ENCODE measurements at places on chromosomes 11 and 22.

DNA sequence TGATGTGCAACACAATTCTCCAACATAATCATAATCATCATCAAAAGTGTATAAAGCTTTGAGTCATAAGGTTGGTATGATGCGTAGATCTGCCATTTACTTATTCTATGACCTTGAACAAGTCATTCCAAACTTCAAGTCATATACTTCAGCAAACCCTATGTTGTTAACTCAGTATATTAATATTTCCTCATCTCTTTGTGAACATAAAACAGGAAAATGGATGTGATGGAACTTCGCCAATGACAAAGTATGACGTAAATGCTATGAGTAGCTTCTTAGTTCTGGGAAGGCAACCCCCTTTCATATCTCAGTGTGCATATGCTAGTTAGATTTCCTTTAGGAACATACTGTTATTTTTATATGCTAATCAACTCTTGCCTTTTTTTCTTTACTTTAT is 102.7 kb upstream of the ANO3 start:
- DNase-seq = no peak

GRCh38 chr11:1639666-1640065 is 10.1 kb downstream of the KRTAP5-5 start:
- peak; percentile 45 for DNase-seq

DNA sequence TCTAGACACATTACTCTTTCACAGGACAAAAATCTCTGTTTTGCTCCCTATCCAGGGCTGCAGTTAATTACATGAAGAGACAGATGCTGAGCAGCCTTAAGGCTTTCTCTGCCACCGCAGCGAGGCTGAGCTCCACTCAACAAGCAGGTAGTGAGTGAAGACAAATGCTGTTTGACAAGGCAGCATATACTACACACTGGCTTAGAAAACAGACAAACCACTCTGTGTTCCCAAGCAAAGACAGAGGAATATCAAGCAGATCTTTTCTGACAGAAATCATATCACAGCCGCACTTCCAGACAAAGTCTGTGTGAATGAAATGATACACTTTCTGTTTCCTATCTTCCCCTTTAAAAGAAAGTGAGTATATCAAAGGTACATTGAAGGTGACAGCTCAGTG is 368.1 kb downstream of the DCDC1 start:
- peak; percentile 29 for DNase-seq

GRCh38 chr22:28715611-28716010 is 26.0 kb downstream of the CHEK2 start:
- no peak for DNase-seq

DNA sequence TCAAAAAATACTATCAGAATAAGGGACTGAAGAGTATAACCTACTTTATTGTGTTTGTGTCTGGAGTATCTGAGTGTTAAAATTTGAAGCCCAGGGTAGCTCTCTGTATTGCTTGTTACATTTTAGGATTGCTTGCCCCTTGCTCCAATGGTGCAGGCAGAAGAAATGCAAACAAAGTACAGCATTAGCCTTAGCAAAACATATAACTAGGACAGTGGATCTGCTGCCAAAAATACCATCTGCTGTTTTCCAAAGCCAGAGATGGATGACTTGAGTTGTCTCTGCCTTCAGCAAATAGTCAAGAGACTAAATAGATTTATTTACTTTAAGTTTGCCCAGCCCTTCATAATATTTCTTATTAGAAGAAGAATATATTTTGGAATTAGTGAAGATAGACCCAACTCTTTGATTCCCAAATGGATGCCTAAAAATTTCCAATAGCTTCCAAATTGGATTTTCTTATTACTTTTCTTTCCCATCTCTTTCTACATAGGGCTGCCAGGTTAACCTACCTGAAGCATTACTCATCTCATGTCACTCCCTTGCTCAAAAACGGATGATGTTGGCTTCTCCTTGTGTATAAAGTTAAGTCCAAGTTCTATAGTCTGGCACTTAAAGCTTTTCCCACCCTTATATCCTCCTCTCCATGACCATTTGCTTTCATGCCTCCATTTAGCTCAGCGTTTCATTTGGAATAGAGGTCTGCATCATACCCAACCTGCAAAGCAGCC is 66.3 kb downstream of the LDLRAD3 start:
- DNase-seq = no peak

- no peak for DNase-seq
Measured at GRCh38 chr22:41222846-41223507, 17.8 kb downstream of the CHADL start.

DNA sequence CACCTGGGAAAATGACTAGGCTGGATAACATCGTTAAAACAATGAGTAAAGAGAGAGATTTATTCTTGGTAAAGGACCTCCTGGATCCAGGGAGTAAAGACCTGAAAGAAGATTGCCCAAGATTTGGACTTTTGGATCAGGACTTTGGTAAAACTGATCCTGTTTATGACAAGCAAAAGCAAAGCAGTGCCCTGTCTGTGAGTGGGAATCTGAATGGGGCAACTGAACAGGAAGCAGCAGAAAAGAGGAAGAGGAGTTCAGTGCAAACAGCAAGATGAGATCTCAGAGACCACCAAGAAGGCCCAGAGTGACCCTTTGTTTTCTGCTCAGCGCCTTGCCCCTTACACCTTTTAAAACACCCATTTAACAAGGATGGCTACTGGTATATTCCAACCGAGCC is 122.0 kb downstream of the VPREB1 start:
- DNase-seq = no peak

GRCh38 chr11:57527056-57527631 is 3.4 kb downstream of the TIMM10 start:
- DNase-seq = peak; percentile 68

DNA sequence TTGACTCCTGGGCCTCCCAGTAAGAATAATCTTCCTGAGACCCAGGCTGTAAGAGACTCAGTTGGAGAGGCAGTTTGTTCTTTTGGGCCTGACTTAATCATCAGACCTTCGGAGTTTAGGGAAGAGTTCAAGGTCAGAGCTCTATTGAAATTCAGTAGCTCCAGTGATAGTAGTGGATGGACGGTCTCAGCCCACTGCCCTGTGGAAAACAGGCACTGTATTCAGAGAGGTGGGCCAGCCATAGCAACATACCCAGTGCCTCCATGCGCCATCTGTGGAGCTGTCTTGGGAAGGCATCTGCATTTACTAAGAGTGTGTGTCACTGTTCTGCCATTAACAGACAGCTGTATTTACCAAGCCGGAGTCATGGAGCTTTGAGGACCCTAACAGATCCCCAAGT is 2.9 kb downstream of the SMARCB1 start:
- DNase-seq = peak; percentile 32

- DNase-seq = no peak
Measured at GRCh38 chr11:100638648-100639047, 48.4 kb upstream of the ARHGAP42 start.

DNA sequence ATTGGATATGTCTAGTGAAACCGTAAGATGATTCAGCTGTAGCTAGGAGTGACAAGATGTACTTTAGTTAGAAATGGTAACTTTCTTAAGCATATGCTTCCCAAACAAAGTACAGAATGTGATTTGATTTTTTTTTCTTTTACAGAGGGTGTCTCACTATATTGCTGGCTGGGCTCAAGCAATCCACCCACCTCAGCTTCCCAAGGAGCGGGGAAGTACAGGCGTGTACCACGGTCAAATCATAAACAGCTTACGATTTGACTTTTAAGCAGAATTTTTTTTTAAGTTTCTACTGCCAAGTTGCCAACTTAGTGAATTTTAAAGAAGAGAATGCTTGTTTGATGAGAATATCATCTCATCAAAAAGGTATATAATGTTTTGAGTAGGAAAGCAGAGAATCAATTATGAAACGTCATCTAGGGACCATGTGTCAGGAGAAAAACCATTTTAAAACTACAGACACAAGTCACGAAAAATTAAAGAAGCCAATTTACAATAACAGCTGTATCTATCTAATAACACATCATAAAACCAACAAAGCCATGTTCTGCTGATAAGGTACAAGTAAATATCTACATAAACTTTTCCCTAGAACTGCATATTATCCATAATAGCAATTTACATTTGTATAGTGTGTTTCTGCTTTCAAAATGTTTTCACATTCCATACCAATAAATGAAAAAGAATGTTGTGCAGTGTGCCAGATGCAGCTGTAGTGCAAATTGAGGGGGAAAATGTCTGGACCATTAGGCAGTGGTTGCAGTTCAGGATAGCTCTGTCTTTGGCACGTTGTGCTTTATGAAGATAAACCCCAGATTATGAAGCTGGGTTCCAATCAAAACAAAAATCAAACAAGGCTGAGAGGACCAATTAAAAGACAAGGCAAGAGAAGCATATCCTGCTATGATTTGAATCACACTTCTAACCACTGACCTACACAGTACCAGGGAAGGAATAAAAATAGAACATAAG is 33.7 kb upstream of the USP47 start:
- DNase-seq = no peak

DNA sequence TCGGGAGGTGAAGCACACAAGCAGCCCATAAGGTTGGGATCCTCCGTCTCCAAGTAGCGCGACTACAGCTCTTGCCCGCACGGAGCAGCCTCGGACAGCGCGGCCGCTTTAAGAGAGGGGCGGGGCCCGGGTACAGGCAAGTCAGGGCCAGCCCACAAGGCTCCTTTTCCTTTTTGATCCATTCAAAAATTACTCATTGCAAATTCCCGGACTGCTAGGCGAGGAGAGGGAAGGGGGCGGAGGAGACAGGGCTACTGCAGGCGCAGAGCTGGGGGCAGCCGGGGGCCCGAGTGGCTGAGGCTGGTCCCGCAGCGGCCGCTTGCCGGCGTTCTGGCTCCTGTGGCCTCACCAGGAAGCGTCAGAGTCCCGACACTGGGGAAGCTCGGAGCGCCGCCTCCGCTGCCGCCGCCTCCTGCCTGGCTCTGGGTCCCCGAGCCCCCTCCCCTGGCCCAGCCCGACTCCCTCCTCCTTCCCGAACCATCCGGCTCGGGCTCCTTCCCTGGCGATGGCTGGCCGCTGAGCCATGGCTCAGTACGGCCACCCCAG is at the start of gene UBASH3B:
TSS of gene UBASH3B (plus strand) at position 196 of the 546 bp plus-strand sequence. CDS start at position 524, 328 bp downstream.
- DNase-seq = peak; percentile 44
